ENCODE measurements at places on chromosomes 1 and 21.
A peak's percentile ranks its signal among the peaks of the same experiment; 100 is the strongest.

DNA sequence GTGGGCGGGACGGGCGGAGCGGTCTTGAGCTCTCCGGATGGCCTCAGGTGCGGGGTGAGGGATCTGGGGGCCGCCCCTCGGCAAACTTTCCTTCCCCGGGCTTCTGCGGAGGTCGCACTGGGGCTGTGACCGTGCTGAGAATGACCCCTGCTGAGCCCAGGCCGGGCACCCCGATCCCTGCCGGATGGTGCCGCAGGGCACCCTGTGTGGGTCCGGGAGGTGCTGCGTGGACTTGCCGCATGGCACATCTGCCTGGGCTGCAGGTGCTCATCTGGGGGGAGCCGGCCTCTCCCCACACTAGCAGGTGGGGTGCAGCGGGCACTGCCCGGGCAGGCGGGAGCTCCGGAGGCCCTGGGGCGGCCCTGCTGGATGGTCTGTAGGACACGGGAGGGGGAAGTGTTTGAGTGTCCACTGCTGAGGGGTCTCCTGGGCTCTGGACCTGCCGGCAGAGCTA is 31.8 kb upstream of the PEX10 start:
- no peak for DNase-seq

GRCh38 chr21:31803039-31804007 is 69.5 kb upstream of the HUNK start:
- no peak for DNase-seq

DNA sequence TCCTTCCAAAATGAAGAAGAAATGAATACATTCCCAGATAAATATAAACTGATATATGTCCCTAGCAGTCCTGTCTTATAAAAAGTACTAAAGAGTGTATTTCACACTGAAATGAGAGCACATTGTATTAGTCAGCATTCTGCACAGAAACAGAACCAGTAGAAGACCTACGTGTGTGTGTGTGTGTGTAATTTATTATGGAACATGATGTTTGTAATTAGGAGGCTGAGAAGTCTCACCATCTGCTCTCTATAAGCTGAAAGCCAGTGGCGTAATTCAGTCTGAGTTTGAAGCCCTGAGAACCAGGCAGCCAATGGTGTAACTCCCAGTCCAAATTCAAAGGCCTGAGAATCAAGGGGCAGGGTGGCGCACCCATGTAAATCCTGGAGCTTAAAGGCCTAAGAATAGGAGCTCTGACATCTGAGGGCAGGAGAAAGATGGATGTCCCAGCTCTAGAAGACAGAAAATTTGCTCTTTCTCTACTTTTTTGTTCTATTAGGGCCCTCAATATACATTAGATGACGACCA is 146.5 kb upstream of the LYPLAL1 start:
- no peak for DNase-seq

DNA sequence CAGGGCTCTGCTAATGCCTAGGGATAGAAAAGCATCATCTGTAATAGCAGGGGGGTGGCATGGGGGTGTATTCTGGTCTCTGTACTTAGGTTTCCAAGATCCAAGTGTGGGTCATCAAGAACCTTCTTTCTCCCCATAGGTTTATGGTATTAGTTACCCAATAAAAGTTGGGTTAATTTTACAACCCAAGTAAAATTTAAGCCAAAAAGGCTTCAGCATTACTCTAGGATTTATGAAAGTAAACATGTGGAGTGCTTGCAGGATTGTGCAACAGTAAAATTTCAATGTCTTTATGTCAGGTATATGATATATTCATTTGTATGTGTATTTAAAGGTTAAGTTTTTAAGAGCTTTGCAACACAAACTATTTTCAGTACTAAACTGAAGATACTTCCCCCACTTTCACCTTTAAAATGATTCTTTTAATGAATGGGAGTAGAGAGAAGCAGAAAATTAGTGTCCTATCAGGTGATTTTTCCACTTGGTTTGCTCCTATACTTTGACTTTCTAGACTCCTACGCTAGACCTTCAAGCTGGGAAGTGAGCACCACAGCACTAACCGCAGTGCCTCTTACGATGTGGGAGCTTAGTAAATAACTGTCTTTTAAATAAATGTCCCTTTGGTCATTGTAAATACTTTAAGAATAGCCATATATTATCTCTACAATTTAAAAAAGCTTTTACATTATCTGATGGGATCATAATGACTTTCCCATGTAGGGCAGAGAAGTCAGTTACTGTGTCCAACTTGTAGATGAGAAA is 67.8 kb upstream of the UBE2U start:
- no peak for DNase-seq

- DNase-seq = no peak
Measured at GRCh38 chr1:68147534-68148171, 84.7 kb downstream of the WLS start.

DNA sequence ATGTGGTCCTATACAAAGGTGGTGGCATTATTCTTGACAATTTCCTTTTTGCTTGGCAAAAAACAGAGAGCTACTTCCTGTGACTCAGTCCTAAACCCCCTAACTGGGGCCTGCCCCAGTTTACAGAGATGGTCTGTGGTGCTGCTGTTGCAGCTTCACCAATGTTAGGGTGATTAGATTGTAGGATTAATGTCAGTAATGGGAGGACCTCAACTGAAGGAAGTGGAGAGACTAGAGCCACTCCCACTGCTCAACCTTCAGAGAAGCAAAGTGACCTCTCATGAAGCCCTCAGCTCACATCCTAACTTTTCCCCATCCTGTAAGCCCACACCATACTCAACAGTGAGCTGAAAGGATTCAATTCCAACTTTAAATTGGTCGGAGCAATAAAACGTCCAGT is 3.6 kb downstream of the S100A6 start:
- DNase-seq = no peak

GRCh38 chr21:35996217-35996616 is 64.1 kb downstream of the SETD4 start:
- no peak for DNase-seq

DNA sequence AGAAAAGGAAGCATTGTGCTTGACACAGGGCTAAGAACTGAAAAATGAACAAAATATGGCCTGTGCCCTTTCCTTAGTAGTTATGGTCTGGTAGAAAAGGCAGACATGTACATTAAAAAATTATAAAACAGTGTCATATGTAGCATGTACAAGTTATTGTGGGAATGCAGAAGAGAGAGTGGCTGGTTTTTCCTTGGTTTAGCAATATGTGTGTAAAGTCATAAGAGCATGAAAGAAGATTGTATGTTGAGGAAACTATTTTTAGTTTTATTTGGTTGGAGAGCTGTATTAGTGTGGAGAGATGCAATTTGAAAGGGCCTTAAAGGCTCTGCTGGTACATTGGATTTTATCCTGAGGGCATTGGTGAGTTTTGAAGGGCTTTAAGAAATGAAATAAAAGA is 145.8 kb downstream of the PDE4B start:
- DNase-seq = no peak

DNA sequence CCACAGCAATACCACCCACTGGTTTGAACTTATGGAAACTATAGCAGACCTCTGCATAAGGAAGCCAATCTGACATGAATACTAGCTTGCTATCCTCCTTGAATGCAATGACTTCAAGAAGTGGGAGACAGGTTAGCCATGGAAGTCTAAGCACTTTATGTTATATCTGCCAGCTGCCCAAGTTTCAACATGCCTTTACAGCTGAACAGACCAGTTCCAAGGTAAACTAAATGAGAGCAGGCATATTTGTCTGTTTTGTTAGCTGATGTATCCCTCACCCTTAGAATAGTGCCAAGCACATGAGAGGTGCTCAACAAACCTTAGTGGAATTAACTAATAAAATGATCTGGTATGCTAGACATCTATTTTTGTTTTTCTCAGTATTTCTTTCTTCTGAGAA is 65.1 kb downstream of the ALG14 start:
- no peak for DNase-seq

- no peak for DNase-seq
Measured at GRCh38 chr1:29210278-29211085, 20.3 kb downstream of the MECR start.

GRCh38 chr1:22177354-22178003 is 34.6 kb upstream of the WNT4 start:
- no peak for DNase-seq

- DNase-seq = no peak
Measured at GRCh38 chr1:18041685-18042355, 65.8 kb upstream of the IGSF21 start.

GRCh38 chr1:203327684-203328457 is 22.6 kb downstream of the BTG2 start:
- DNase-seq = no peak

- no peak for DNase-seq
Measured at GRCh38 chr1:92838519-92838918, 6.7 kb downstream of the RPL5 start.

- DNase-seq = no peak
Measured at GRCh38 chr1:2989976-2990375, 31.3 kb upstream of the ACTRT2 start.

DNA sequence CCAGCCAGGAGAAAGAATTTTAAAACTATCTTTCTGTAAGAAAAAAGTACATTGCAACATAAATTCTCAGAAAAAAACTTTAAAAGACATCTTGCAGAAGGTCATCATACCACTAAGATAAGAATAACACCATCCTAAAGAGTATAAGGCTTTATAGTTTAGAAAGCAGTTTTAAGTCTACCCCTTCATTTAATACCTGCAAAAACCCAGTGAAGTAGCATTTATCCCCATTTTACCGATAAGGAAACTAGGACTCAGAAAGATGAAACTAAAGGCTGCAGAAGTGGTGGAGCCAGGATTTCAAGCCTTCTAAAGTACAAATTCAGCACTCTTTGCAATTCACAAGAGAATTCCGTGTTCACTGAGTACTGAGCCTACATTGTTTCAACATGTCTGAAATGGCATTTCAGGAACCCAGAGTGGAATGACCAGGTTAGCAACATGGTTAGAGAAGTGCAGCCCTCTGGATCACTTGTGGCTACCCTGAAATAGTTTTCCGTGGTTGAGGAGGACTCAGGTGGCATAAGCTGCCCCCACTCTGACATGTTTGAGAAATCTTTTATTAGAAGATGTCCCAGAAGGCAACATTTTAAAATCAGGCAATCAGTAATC is 6.7 kb downstream of the MYCL start:
- DNase-seq = no peak

GRCh38 chr1:205583461-205584130 is 48.2 kb downstream of the ELK4 start:
- no peak for DNase-seq

GRCh38 chr1:116104667-116105066 is 6.5 kb upstream of the MAB21L3 start:
- no peak for DNase-seq

DNA sequence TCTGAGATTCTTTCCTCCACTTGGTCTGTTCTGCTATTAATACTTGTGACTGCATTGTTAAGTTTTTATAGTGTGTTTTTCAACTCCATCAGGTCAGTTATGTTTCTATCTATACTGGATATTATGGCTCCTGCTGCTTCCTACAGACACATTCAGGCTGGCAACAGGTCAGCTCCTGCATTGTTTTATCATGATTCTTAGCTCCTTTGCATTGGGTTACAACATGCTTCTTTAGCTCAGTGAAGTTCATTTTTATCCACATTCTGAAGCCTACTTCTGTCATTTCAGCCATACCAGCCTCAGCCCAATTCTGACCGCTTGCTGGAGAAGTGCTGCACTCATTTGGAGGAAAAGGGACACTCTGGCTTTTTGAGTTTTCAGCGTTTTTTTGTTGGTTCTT is 37.3 kb upstream of the F3 start:
- peak; percentile 40 for DNase-seq

GRCh38 chr1:40003156-40004093 is 37.1 kb upstream of the CAP1 start:
- no peak for DNase-seq

DNA sequence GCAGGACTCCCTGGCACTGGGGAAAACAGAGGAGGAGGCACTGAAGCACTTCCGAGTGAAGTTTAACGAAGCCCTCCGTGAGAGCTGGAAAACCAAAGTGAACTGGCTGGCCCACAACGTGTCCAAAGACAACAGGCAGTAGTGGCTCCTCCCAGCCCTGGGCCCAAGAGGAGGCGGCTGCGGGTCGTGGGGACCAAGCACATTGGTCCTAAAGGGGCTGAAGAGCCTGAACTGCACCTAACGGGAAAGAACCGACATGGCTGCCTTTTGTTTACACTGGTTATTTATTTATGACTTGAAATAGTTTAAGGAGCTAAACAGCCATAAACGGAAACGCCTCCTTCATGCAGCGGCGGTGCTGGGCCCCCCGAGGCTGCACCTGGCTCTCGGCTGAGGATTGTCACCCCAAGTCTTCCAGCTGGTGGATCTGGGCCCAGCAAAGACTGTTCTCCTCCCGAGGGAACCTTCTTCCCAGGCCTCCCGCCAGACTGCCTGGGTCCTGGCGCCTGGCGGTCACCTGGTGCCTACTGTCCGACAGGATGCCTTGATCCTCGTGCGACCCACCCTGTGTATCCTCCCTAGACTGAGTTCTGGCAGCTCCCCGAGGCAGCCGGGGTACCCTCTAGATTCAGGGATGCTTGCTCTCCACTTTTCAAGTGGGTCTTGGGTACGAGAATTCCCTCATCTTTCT is 75.5 kb downstream of the PIK3CD start:
- DNase-seq = no peak

DNA sequence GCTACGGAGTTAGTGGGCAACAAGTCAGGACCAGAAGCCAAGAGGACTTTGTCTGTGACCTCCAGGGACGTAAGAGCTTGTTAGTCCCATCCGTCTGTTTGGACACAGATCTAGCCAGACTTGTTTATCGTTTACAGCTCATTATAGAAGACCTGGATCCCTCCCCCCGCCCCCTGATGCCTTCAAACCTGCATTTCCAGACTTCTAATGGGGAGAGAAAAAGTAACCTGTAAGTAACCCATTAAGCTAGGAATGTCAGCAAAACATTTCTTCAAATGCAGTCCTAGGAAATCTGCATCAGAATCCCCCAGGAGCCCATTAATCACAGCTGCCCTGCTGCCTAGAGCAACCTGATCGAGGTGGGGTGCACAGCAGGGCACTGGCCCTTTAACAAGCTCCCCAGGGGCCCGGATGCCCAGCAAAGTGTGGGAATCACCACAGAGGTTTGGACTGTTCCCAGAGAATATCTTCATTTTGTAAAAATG is 1.4 kb upstream of the MAD2L2 start:
- DNase-seq = no peak
